ENCODE measurements at places on chromosomes 12 and 14. TPM values are rescaled to one million over a fixed set of nuclear protein-coding genes. Genes with fewer than 3 reads are reported as not detected.
A peak's percentile ranks its signal among the peaks of the same experiment; 100 is the strongest.

DNA sequence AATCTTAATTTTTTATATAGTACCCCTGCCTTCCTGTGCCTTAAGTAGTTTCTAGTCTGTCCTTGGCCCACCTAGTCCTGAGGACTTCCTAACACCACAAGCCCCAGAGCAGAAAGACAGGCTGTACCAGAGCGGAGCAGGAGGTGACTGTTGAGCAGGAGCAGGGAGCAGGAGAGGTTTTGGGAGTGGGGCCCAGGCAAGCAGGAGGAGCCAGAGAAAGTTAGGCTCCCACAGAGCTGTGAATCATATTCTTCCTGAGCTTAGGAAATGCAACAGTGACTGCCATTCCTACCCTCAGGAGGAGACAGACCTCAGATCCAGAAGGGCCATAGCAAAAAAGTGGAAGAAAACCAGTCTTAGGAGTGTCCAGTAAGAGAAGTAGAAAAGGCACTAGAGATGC lies 28.3 kb upstream of the COL2A1 start:
- no peaks in the 10 kb centered on the region for H3K36me3 ChIP-seq
- H3K4me3 ChIP-seq, result no peak overlapping the region
- no peak overlapping the region for H3K27ac ChIP-seq
- peaks cover 8% of the 10 kb centered on the region for H3K27me3 ChIP-seq
- DNase-seq, result no peak

DNA sequence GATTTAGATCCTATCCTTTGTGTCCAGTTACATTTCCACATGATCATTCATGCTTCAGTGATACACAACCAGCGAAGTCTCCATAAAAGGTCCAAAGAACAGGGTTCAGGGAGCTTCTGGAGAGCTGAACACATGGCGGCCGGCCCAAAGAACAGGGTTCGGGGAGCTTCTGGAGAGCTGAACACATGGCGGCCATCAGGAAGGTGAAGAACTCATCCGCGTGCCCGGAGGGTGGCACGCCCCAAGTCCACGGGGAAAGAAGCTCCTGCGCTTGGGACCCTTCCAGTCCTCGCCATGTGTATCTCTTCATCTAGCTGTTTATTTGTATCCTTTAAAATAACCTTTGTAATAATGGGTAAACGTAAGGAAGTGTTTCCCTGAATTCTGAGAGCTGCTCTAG lies 91.9 kb upstream of the FLRT2 start:
- H3K4me3 ChIP-seq, result no peak overlapping the region
- no peak overlapping the region for H3K27ac ChIP-seq
- no peak for DNase-seq
- no peaks in the 10 kb centered on the region for H3K36me3 ChIP-seq
- H3K4me1 ChIP-seq, result no peaks in the 10 kb centered on the region

DNA sequence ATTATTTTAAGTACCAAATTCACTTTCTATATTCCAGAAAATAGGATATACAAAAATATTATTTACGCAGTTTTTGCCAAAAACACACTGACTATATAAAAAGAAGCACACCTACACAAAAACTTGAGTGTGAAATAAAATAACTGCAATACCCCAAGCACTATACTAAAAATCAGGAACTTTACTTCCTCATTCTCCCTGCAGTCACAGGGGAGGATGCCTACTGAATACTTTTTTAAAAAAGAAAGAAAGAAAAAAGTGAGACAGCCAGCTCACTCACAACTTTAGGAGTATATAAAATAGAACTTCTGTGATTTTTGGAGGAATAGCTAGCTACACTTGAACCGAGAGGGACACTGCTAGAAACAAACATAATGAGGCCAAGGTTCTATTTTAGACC lies 12.2 kb downstream of the RPS6KA5 start:
- H3K4me1 ChIP-seq, result peaks cover 13% of the 10 kb centered on the region
- no peak overlapping the region for H3K4me3 ChIP-seq
- no peaks in the 10 kb centered on the region for H3K36me3 ChIP-seq

GRCh38 chr14:62006116-62006731 lies 244.0 kb downstream of the SNAPC1 start:
- no peak overlapping the region for H3K27ac ChIP-seq
- DNase-seq, result no peak
- H3K4me1 ChIP-seq, result no peaks in the 10 kb centered on the region
- no peaks in the 10 kb centered on the region for H3K27me3 ChIP-seq

DNA sequence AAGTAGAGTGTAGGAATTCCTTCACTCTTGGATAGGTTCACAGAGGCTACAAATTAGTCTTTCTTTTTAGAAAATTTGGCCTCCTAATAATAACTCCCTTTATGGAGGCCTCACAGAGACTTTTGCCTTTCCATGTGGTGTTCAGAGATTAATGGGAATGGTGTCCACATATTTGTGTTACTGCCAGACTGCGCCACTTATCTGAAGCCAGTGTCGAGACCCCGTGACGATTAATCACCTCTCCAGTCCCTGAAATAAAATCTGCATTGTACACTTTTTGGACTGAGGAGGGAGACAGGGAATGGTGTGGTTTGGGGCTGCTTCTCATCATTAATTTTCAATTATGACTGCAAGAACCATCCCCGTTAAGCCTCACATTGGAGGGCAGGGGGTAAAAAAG lies 980.5 kb downstream of the FLRT2 start:
- no peak for DNase-seq
- no peak overlapping the region for H3K4me3 ChIP-seq
- H3K27ac ChIP-seq, result no peak overlapping the region

DNA sequence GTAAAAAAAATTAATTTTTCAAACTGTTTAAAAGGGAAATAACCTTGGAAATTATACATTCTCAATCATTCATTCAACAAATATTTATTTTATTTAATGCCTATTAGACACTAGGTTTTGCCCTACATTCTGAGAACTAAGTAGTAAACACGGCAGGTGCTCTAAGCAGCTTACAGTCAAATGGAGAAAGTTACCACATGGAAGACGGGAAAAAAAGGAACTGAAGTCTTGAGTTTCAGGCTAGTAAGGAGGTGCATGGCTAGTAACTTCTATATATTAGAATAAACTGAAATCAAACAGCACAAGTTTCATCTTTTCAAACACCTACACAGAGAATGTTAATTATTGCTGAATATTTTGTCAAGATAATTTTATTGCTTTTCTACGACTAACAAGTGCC lies 52.9 kb downstream of the C12orf42 start:
- H3K27ac ChIP-seq, result peak overlapping the region; percentile 80
- H3K27me3 ChIP-seq, result no peaks in the 10 kb centered on the region
- H3K4me1 ChIP-seq, result peaks cover 21% of the 10 kb centered on the region

GRCh38 chr12:85765453-85765869 lies 70.7 kb downstream of the RASSF9 start:
- H3K27me3 ChIP-seq, result no peaks in the 10 kb centered on the region
- no peak for DNase-seq
- no peaks in the 10 kb centered on the region for H3K4me1 ChIP-seq
- H3K36me3 ChIP-seq, result no peaks in the 10 kb centered on the region
- H3K4me3 ChIP-seq, result no peak overlapping the region

DNA sequence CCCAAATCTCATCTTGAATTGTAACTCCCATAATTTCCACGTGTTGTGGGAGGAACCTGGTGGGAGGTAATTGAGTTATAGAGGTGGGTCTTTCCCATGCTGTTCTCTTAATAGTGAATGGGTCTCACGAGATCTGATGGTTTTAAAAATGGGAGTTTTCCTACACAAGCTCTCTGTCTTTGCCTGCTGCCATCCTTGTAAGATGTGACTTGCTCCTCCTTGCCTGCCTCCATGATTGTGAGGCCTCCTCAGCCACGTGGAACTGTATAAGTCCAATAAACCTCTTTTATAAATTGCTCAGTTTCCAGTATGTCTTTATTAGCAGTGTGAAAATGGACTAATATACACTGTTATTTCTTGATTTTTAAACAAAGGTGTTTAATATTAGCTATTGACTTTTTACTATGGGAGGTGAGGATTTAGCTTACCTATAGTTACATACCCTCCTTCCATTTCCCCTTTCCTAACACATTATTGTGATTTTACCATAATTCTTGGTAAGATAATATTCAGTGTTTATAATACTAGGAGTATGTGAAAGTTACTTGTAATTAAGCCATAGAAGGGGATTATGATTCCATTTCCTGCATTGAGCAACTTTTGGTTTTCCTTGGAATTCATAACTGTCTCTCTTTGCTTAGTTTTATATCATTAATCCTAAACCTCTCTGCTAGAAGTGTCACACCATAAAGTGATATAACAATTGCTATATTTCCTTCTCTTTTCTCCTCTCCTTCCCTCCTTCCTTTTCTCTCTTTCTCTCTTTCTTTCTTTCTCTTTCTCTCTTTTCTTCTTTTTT lies 151.0 kb upstream of the KRAS start:
- no peak overlapping the region for H3K27ac ChIP-seq
- DNase-seq, result no peak
- H3K4me3 ChIP-seq, result no peak overlapping the region
- peaks cover 3% of the 10 kb centered on the region for H3K27me3 ChIP-seq
- H3K36me3 ChIP-seq, result no peaks in the 10 kb centered on the region
- no peaks in the 10 kb centered on the region for H3K4me1 ChIP-seq

DNA sequence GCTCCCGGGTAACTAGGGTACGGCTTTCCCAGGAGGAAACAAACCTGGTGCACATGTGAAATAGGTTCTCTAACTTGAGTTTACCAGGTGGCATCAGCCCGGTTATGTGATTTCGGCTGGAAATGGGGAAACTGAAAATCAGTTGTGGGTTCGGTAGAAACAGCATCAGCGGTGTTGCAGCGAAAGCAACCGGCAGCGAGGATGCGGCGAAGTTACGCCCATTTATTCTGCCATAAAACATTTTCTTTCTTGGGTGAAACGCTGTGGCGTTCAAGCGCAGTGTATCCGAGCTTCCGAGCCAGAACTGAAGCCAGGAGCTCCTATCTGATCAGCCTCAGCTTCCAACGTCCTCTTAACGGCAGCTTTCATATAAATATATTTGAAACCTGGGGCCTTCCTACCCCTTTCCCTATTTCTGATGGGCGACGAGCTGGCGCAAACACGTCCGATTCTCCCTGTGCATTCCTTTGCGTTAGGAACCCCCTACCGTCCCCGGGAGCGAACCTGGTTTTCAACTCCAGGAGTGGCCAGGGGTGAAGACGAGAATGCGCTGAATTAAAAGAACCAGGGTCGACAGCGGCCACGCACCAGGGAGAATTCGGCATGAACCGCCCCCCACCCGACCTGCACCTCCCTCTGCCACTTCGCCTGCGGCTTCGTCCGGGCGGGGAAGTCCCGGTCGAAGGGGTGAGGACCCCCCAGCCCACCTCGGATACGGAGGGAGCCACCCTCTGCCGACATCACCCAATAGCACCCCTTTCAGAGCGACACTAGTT lies 1.6 kb downstream of the DPF3 start:
- H3K27ac ChIP-seq, result no peak overlapping the region
- peaks cover 30% of the 10 kb centered on the region for H3K4me1 ChIP-seq
- peak overlapping the region; percentile 74 for H3K4me3 ChIP-seq

DNA sequence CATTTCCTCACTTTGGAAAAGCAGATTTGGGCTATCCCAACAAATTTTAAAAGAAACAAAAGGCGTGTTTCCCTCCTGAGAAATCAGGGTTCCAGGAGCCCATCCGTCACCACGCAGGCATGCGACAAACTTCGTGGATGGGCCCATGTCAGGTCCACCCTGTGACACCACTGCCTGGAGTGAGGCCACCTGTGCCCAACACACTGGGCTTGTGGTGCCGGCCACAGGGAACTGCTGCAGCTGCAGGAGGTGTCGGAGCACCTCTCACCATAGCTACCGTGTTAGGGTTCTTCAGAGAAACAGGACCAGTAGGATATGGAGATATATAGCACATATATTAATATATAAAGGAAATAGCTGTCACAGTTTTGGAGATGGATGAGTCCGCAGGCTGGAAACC lies 53.0 kb upstream of the BCL11B start:
- no peak overlapping the region for H3K27ac ChIP-seq
- H3K4me1 ChIP-seq, result no peaks in the 10 kb centered on the region
- no peaks in the 10 kb centered on the region for H3K36me3 ChIP-seq
- no peaks in the 10 kb centered on the region for H3K27me3 ChIP-seq

- peaks cover 10% of the 10 kb centered on the region for H3K4me1 ChIP-seq
- peaks cover 2% of the 10 kb centered on the region for H3K27me3 ChIP-seq
- no peak overlapping the region for H3K27ac ChIP-seq
- no peaks in the 10 kb centered on the region for H3K36me3 ChIP-seq
Observed at GRCh38 chr12:65823513-65824375, 539 bp upstream of the HMGA2 start.

GRCh38 chr14:22850944-22851764 lies 14.8 kb downstream of the MMP14 start:
- H3K4me1 ChIP-seq, result no peaks in the 10 kb centered on the region
- no peak overlapping the region for H3K27ac ChIP-seq
- no peak overlapping the region for H3K4me3 ChIP-seq
- H3K36me3 ChIP-seq, result no peaks in the 10 kb centered on the region
- DNase-seq, result no peak

DNA sequence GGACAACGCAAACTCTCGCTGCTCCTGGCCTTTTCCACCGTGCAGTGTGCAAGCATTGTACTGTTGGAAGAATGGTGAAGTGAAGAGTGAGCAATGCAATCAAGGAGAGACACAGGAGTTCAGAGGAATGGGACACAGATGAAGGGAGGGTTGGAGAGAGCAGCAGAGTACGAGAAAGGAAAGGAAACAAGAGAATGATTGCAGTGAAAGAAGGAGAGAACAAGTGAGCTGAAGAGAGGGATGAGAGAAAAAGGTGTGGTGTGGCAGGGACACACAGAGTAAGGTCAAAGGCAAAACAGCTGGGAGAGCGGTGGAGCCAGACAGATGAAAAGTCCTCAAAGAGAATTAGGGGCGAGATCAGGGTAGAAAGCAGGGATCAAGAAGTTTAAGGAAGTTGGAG lies 13.0 kb downstream of the CACNB3 start:
- H3K27ac ChIP-seq, result no peak overlapping the region
- no peak overlapping the region for H3K4me3 ChIP-seq
- no peak for DNase-seq
- no peaks in the 10 kb centered on the region for H3K4me1 ChIP-seq
- H3K27me3 ChIP-seq, result no peaks in the 10 kb centered on the region

DNA sequence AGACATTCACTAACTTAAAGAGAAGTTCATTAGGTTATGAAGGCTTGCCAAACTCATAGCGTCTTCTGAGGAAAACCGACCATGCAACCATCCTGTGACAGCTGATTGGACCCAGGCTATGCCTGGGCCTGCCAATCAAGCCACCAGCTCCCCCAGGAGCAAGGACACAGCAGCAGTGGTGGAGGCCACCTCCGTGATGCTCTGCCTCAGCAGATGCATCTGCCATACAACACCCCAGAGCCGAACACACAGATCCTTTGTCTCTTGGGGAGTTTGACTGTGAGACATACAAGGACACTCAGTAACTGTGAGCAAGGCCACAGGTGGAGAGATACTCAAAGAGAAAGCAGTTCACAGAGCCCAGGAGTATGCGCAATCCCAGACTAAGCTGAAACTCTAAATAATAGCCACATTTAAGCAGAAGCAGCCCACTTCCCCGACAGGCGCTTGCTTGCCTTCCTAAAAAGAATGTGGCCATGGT lies 10.0 kb upstream of the CNIH1 start:
- no peaks in the 10 kb centered on the region for H3K36me3 ChIP-seq
- H3K4me1 ChIP-seq, result no peaks in the 10 kb centered on the region
- H3K4me3 ChIP-seq, result no peak overlapping the region
- no peak overlapping the region for H3K27ac ChIP-seq
- no peaks in the 10 kb centered on the region for H3K27me3 ChIP-seq

GPR84 gene
- not detected for total RNA-seq

CABP1 gene
- not detected for total RNA-seq

CACNA2D4 gene
- 10.2 TPM for total RNA-seq

SCARB1 gene
- total RNA-seq, result 5.0 TPM

TMEM121 gene
- total RNA-seq, result 3.0 TPM

TOMM20L gene
- not detected for total RNA-seq

COCH gene
- 0.77 TPM for total RNA-seq

CATSPERB gene
- 6.2 TPM for total RNA-seq

All from T-cell (primary cell).